ENCODE measurements at places on chromosomes 3 and 15.

DNA sequence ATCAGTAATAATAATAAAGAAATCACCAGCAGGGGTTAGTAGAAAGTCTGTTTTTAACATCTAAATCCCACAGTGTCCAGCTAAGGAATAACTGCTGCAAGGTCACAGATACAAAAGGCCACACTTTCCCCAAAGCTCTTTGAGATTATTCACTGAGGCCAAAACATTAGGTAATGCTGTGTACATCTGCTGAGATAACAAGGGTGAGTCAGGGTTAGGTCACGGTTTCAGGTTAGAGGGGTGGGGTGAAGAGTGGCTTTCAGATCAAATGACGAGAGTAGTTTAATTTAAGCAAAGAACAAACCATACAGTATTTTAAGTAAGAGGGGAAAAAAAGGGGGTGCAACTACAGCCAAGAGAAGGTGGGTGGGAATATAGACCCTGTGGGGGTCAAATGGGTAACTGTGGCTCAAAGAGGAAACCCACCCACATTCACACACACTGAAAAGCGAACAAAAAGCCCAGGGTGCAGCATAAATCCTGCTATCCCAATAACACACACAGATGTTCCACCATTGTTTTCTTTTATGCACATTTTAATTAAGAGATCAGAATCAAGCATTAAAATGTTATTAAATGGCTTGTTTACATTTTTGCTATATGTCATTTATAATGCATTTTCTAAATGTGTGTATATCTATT is 412.9 kb downstream of the TIGIT start:
- DNase-seq, result no peak

- DNase-seq, result no peak
Observed at GRCh38 chr3:97647441-97647982, 117.0 kb upstream of the ARL6 start.

DNA sequence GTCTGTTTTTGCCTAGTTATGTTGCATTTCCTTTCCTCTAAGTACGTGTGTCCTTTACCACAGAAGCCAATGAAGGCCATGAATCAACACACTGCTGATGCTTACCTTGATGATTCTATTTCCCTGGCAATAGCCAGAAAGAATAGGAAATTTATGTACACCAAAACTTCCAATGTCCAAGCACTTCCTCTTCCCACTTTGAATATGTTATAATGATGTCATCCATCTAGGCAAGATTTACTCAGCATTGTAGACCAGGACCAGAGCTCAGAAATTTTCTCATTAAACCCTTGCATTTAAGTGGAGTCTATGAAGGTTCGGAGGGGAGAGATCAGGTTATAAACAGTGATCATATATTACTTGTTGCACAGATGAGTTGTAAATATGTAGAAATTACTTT is 126.0 kb downstream of the THRB start:
- DNase-seq, result no peak

DNA sequence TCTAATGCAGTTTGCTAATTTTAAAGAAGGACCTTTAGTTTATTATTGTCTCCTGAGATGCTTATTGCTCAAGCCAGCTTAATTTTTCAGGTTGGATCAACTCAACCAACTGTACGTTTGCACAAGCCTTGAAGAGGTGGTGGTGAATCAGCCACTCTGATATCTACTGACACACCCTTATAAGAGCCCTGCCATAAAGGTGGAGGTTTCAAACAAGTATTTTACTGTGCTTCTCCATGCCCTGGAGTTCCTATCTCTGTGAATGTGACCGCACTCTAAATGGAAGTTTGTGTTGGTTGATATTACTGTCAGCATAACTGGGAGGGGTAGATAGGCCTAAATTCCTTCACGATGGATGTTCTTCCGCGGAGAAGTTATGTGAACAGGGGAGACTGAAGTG is 297.3 kb upstream of the UBE2E1 start:
- no peak for DNase-seq

DNA sequence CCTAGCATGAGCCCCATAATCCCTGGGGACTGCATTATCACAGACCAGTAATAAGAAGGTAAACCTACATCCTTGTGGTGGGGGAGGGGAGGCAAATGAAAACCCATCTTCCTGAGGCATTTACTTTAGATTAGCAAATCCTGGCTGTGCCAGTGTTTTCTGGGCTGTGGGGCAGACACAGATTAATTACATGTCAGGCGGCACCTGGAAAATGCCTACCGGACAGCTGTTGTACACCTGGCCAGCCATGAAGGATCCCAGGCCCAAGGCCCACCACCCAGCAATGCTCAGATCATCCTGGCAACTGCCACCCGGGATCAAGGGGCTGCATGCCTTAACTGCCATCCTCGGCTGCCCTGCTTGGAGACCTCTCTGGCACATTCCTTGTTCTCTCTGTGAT is 59.1 kb upstream of the RASA2 start:
- no peak for DNase-seq

All from left forelimb (tissue), 1 donor.